ENCODE measurements at places on chromosomes 2 and 18.

DNA sequence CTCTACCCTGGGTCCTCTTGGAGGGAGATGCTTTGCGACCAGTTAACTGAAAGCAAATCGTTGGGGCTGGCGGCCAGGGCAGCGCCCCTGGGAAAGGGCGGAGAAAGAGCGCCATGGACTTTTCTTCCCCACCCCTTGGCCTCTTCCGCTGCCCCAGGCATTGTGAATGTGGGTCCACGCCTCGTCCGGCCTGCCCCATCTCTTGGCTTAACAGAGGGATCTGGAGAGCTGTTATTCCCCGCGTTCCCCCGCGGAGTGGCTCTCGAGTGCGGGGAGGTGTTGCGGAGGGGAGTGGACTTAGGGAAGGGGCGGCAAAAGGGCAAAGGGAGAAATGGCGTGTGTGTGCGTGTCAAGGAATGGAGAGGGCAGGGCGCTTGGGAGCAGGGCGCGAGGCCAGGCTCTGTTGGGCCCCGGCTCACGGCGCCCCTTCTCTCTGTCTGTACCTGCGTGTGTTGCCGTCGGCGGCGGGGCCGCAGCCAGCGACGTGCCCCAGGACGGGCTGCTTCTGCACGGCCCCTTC is 6.6 kb downstream of the EMX1 start:
- no peak for DNase-seq

DNA sequence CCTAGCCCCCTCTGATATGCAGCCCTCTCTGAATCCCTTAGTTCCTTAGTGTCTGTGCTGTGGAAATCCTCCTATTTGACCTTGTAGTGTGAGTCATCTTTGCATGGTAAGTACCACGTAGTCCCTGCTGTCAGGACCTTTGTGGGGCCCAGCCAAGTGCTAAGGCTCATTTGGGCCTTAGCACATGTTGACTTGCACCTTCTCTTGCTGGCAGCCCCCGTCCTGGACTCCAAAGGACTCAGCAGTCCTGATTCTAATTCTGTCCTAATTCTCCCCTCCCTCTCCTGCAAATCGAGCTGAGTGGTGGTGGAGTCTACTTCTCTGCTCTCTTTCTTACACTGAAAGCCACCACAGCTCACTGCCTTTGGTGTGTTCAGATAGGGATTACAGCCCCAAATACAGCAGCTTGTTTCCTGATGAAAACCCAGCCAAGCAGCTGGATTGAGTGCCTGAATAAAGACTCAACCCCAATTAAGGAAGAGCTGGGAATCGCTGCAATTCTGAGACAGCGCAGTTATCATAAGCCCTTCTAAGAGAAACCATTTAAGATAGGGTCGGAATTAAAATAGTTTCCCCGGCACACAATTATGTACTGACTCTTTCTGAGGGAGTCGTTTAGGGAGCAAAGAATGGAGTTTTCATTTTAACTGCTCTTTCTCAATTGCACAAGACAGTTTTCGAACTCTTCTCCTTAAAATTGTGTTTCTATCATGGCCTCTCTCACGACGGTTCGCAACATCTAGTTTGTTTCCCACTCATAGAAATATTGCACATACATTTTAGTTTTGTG is 215.6 kb upstream of the TNP1 start:
- DNase-seq, result no peak

- DNase-seq, result no peak
Measured at GRCh38 chr2:108243566-108243965, 3.8 kb downstream of the SULT1C3 start.

GRCh38 chr2:127043367-127044164 is 63.4 kb downstream of the BIN1 start:
- no peak for DNase-seq

DNA sequence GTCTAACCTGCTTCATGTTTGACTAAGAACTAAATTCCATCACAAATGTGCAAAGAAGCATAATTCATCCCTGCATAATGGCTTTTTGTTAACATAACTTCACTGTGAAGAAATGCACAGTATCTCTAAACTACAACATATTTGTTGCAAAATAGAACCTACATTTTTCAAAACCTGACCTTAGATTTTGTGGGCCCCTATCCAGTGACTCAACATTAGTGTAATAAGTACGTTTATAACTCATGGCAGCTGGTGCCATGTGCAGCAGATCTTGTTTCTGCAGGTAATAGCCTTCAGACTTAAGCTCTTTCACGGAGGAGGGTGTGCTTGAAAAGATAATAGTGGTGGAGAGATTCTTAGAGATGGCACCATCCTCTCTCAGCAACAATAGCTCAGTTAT is 28.6 kb upstream of the VWC2L start:
- DNase-seq, result no peak

DNA sequence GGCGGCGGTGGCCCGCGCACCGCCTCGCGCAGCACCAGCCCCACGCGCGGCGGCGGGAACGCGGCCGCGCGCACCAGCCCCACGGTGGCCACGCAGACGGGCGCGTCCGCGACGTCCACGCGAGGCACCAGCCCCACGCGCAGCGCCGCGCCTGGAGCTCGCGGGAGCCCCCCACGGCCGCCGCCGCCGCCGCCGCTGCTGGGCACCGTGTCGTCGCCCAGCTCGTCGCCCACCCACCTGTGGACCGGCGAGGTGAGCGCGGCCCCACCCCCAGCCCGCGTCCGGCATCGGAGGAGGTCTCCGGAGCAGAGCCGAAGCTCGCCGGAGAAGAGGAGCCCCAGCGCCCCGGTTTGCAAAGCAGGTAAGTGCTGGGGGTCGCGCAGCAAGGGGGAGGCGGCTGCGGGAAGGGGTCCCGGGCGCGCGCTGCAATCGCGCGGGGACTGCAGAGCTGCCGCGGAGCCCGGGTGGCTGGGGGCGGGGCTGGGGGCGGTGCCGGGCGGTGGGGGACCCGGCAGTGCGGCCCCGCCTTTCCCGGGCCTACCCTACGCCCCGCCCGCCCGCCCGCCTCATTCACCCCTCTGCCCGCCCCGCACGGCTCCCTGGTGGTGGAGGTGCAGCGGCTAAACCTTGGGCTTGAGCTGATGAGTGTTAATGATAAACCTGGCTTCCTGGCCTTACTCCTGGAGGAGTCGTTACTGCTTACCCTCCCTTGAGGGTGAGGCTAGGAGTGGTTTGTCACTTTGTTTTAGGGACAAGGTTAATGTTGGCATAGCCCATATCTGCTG is 851 bp downstream of the FAM117B start:
- DNase-seq, result peak; percentile 77

DNA sequence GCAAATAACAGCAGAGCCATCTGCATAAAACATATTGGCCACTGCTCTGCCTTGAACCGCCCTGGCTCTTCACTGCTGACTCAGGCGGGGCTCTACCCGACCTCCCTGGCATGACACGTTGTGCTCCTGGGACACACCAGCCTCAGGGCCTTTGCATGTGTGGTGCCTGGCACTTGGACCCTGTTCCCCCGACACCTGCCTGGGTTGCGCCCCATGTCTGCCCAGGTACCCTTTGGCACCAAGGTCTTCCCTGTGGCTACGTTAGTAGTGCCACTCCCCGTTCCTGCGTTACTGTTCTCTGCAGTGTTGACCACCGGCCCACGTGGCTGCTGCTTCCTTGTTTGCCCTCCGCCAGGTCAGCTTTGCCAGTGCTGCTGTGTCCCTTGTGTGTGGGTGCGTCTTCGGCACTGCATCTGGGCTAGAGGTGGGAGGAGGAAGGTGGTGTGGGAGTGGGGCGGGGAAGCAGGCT is 20.3 kb downstream of the ATG4B start:
- DNase-seq, result no peak

GRCh38 chr2:105125428-105125827 is 87.6 kb downstream of the MRPS9 start:
- no peak for DNase-seq

GRCh38 chr2:136059036-136059472 is 58.9 kb downstream of the CXCR4 start:
- no peak for DNase-seq

- DNase-seq, result no peak
Measured at GRCh38 chr18:2409906-2410305, 161.4 kb downstream of the METTL4 start.

GRCh38 chr2:223457301-223457700 is 144.9 kb downstream of the SCG2 start:
- DNase-seq, result no peak
